ENCODE measurements at places on chromosomes 11 and 22. TPM values are rescaled to one million over a fixed set of nuclear protein-coding genes. Genes with fewer than 3 reads are reported as not detected.

The CARD16 gene
- total RNA-seq, result 33.6 TPM

The NAALADL1 gene
- 24.3 TPM for total RNA-seq

The PYGM gene
- total RNA-seq, result 9.1 TPM

The SMC1B gene
- total RNA-seq, result 0.07 TPM

The FREY1 gene
- total RNA-seq, result 6.6 TPM

The OR8D1 gene
- not detected for total RNA-seq

- no peak for DNase-seq
Observed at GRCh38 chr11:61904539-61905048, 12.8 kb downstream of the RAB3IL1 start.

DNA sequence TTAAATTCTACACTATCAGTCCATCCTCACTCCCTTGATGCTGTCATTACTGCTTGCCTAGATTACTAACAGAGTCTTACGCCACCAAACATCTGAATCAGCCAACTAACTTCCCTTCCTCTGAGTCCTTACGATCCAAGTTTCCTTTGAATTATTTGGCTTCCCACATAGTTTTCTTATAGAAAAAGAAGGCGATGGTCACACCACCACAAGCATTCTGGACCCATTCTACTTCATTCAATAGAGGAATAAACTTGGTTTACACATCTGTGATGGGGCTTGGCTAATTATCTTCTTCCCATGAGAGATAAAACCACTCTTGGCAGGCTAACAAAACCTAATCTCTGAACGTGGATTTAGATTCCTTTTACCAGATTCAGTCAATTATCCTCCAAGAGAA is 35.0 kb downstream of the INTS4 start:
- DNase-seq, result no peak

GRCh38 chr11:26330262-26330661 is 1.7 kb upstream of the ANO3 start:
- DNase-seq, result no peak

DNA sequence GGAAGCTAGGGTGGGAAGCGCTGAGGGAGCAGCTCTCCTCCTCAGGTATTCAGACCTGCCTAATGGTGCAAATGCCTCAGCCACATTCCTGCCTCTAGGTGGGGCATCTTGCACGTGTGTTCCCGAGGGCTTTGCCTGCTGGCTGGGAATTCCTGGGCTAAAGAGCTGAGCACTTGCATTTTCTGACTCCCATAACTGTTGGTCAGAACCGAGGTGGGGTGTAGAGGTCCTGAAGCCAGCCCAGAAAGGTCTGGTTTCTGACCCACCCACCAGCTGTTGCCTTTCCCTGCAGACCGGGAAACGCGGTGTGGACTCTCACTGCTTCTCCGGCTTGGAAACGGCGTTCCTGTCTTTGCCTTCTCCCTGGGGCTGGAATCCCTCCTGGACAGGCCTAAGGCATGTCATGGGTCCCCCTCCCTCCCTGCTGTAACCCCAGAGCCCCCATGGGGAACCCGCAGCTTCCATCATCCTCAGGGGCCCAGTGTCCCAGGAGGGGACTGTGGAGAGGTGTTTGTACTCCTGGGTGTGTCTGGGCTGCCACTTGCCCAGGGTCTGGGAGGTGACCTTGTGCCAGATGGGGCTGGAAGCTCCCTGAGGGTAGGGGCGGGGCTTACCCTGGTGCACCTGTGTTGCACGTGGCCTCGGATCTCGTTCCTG is 24.0 kb upstream of the SMIM38 start:
- DNase-seq, result no peak

DNA sequence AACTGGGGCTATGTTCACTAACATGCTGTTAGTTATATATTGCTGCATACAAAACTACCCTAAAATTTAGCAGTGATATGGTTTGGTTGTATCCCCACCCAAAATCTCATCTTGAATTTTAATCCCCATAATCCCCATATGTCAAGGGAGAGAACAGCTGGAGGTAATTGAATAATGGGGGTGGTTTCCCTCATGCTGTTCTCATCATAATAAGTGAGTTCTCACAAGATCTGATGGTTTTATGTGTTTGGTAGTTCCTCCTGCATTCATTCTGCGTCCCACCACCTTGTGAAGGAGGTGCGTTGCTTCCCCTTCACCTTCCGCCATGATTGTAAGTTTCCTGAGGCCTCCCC is 10.0 kb upstream of the PATL1 start:
- DNase-seq, result no peak

DNA sequence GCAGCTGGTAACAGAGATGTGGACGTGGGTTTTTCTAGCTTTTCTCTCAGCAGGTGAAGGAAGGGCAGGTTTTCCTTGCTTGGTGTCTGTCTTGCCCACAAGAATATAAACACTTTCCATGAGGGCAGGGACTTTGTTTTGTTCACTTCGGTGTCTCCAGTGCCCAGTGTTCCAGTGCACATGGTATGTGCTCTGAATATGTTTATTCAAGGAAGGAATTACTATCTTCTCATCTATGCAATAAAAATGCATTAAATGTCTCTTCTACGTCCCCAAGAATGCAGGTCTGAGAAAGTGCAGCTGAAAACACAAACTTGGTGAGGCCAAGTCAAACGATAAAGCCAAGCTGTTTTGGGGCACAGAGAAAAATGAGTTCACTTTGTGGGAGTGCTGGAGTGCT is 56.3 kb upstream of the PLET1 start:
- DNase-seq, result no peak

GRCh38 chr11:117771197-117771596 is 25.8 kb downstream of the DSCAML1 start:
- DNase-seq, result no peak

DNA sequence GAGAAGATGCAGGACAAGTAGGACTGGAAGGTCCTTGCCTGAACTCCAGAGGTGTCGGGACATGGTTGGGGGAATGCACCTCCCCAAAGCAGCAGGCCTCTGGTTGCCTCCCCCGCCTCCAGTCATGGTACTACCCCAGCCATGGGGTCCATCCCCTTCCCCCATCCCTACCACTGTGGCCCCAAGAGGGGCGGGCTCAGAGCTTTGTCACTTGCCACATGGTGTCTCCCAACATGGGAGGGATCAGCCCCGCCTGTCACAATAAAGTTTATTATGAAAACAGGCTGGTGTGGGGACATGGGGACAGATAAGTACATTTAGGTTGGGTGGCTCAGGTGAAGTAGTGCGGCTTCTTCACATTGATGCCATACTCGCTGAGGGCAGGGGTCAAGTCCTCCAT is 1.4 kb downstream of the TAF10 start:
- DNase-seq, result no peak

GRCh38 chr22:36385491-36386350 is 2.0 kb downstream of the MYH9 start:
- peak; percentile 64 for DNase-seq

- DNase-seq, result no peak
Observed at GRCh38 chr11:42972741-42973140, 339.1 kb upstream of the API5 start.

GRCh38 chr22:47663615-47664605 is 901.5 kb downstream of the TBC1D22A start:
- no peak for DNase-seq
